ENCODE measurements at places on chromosomes 11 and 22.

GRCh38 chr22:43088627-43088983 is 586 bp downstream of the TTLL1 start:
- no peak for DNase-seq

DNA sequence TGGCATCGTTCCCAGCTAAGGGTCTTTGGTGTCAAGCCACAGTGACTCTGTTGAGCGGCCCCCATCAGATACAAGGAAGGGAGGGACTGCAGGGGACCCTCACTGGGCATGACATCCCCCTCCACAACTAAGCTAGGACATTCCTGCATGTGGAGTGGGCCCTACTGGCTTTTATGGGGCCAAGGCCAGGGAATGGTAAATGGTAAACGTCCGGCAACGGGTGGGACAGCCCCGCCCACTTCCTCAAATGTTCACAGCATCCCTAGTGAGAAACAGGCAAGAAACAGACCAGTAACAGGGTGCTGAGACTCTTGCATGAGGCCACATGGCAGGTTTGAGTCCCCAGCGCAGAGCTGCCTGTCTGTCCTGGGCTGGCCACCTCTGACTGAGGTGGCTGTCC is 4.4 kb downstream of the TMPRSS6 start:
- DNase-seq = no peak

GRCh38 chr11:78654071-78654470 is 79.4 kb upstream of the NARS2 start:
- no peak for DNase-seq

DNA sequence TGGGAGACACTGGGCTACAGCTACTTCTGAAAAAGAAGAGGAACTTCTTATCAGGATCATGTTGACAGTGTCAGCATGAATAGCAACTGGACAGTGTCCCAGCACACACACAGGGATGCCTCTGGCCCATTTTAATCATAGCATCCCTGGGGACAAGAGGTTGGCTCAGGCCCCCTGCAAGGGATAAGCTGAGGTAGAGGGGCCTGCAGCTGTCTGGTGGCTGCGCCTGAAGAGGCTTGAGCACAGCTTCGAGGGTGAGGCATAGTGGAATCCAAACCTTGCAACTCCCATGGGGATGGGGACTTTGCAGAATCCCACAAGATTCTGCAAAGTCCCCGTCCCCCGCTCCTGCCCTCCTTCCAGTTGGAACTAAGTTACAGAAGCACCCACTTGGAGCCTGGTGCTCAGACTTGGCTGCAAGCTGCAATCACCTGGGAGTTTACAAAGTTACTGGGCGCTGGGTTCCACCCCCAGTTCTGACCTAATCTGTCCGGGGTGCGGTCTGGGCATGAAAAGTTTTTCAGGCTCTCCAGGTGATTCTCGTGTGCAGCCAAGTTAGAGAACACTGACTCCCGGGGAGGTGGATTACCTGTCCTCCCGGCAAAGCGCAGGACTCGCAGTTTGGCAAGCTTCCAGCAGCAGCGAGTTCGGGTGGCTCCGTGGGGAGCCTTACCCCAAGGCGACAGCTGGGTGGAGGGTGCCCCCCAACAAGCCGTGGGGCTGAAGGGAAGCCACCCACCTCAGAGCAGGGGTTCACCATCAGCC is 16.0 kb upstream of the LINC01488 start:
- no peak for DNase-seq

DNA sequence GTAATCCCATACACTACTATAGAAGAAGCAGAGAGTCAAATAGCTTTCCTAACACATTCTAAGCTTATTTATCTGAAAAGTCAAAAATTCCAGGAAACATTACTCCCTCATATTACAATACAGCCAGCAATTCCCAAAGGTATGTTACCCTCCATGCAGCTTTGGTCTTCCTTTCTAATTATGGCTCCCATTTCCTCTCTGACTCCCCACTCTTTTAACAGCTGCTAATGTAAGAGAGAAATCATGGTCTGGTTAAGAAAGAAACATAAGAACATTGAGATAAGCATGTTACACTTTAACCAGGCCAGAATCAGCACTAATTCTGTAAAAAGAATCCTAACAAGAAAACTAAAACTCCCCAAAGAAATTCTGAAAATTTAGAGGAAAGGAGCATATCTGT is 6.8 kb downstream of the PPP2R1B start:
- no peak for DNase-seq
